ENCODE measurements at places on chromosomes 3 and 15.

- no peak for DNase-seq
Measured at GRCh38 chr3:157111518-157111917, 48.4 kb downstream of the CCNL1 start.

DNA sequence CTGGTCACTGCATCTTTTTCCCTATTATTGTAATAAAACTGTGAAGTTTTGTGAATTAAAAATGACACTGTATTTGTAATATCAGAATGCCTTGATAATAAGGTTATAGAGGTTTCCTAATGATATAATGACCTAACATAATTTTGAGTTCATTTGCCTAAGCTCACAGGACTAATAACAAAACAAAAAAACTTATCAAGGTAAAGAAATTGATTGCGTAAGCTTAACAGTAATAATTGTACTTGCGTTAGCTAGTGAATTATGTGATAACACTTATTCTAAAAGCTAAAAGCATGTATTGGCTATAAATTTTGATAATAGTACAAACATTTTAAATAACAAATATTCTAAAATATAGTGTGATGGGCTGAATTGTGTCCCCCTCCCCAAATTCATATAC lies 112.6 kb downstream of the LEKR1 start:
- DNase-seq = no peak

DNA sequence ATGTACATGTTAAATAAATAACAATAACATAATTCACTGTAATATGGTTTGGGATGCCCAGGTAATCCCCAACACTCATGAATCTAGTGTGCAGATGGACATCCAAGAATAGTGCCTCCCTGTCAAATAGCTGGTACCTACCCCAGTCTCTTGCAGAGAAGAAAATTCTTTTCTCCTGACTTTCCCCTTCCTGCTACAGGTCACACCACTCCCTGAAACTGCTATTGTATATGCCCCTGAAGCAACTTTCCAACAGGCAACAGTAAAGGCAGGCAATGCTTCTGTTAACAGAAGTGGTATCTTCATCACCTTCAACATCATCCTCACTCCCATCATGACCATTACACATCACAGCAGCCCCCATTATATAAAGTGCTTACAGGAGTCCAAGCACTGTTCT lies 431.6 kb downstream of the MAGI1 start:
- DNase-seq = no peak

- peak; percentile 64 for DNase-seq
Measured at GRCh38 chr15:25783607-25784540, 79.3 kb downstream of the ATP10A start.

DNA sequence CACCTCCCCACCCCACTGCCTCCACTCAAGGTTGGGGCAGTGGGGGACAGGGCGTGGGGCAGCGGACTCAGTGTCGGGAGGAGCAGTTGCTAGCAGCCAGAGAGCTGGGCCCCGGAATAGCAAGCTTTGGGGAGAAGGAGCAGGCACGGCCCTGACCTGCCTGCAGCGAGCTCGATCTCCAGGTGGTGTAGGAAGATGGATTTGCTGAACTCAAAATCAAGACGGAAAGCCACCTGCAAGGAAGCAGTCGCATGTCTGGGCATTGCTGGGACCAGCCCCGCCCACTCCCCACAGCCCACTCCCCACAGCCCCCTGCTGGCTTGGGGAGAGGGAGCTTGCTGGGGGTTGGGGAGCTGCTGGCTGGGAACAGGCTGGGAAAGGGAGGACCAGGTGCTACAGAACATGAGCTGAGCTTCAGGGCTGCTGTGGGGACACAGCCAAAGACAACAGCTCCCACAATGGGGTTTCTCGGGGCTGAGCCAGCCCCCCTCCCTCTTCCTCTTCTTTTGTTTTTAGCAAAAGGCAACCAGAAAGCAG lies 38.0 kb downstream of the FEM1B start:
- peak; percentile 7 for DNase-seq

- no peak for DNase-seq
Measured at GRCh38 chr15:52360229-52361203, 64.9 kb upstream of the MYO5C start.

GRCh38 chr3:111080413-111080812 lies 8.8 kb downstream of the NECTIN3 start:
- DNase-seq = no peak

DNA sequence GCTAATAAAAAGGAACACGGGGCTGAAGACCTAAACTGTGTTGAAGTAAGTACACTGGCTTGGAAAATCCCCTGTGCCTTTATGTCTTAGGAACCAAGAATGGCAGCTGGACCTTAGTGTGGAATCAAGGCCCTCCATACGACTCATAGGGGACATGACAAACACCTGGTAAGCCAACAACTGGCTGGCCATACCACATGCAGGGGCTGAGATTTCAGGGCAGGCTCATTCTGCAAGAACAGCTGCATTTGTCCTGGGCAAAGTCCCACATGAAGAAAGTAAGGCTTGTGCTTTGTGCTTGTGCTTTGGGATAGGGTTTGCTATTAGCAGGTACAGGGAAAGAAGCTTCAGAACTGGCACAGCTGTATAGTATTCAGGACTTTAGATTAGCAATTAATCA lies 18.0 kb downstream of the ETV5 start:
- DNase-seq = no peak

- no peak for DNase-seq
Measured at GRCh38 chr3:11643201-11643603, 513 bp downstream of the VGLL4 start.

DNA sequence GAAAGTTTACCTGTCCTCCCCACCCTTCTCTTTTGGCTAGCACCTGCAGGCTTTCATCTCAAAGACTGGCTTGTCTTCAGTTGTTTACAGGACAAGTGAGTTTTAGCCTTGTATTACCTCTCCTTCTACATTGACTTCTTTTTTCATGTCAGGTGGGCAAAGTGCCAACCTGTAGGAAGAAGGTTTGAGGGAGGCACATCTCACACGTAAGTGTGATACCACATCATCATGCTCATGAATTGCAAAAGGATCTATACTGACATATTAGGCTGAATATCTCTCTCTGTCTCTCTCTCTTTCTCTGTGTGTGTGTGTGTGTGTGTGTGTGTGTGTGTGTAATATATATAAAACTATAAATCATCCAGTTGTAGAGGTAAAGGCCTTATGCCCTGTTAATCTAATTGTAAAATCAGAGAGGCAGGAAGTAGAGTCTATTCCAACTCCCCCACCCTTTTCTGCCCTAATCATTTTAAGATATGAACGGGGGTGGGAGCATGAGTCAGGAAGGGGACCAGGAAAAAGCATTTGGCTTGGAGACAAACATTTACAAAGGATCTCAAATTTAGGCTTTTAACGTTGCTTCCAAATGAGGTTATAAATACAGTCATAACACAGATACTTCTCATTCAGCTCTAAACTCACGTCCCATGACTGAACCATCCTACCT lies 107.0 kb upstream of the PFN2 start:
- DNase-seq = no peak

- no peak for DNase-seq
Measured at GRCh38 chr15:94052711-94053110, 178.7 kb upstream of the MCTP2 start.

GRCh38 chr3:66795365-66795764 lies 202.7 kb upstream of the KBTBD8 start:
- DNase-seq = no peak

Measured in activated naive CD4-positive, alpha-beta T cell treated with anti-CD3 and anti-CD28 coated beads, Interleukin-2, amount 10 ng/mL, durations not matched to agents 7 days and 5 days (primary cell).